ENCODE measurements at places on chromosomes 1 and 21.

DNA sequence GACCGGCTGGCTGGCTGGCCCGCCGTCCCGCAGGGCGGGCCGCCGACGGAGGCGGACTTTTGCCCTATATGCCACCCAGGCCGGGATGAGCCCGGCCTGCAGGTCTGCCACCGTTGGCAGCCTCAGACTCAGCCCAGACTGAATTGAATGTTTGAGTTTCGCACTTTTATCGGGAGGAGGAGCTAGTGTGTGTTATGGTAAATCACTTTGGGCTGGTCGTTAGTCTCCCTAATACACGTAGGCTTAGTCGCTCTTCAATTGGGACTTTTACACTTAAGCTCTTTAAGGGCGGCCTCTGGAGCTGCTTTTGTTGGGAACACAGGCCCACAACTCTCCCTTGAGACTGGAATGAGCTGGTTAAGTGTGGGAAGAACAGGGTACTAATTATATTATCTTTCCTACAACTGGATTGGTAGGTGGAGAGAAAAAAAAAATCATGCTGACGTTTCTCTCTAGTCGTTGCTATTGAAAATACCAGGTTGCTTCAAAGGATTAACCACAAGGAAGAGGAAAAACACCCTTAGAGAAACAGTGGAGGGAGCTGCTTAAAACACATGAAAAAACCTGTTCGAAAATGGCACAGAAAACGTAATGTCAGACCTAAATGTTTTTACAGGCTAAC, 1.4 kb upstream of the IRF2BP2 start:
- DNase-seq, result no peak

GRCh38 chr1:34188418-34188817, 11.7 kb downstream of the C1orf94 start:
- no peak for DNase-seq

- DNase-seq, result no peak
Observed at GRCh38 chr1:110094931-110095654, 17.1 kb upstream of the UBL4B start.

GRCh38 chr1:155272466-155273342, 600 bp downstream of the CLK2 start:
- no peak for DNase-seq

- DNase-seq, result no peak
Observed at GRCh38 chr1:59556398-59556797, 258.4 kb upstream of the HOOK1 start.

All from stimulated activated CD8-positive, alpha-beta memory T cell treated with anti-CD3 and anti-CD28 coated beads, Interleukin-7, amount 100 ng/mL, for 24 hours (primary cell).